LHCN-M2 (cell line): ENCODE measurements at places on chromosomes 2 and 18. TPM values are rescaled to one million over a fixed set of nuclear protein-coding genes. Genes with fewer than 3 reads are reported as not detected.

PRSS56 gene
- 0.40 and 0.71 TPM in 2 replicates for total RNA-seq

SEH1L gene
- 34.0 and 36.3 TPM in 2 replicates for total RNA-seq

CXCR4 gene
- not detected in 2 replicates for total RNA-seq

C2orf15 gene
- not detected in 2 replicates for total RNA-seq

C2orf80 gene
- total RNA-seq: not detected in 2 replicates

SH3RF3 gene
- total RNA-seq: 6.6 and 7.4 TPM in 2 replicates

PLGLB2 gene
- total RNA-seq: 0.57 and 1.2 TPM in 2 replicates

HOXD8 gene
- 0.58 and 1.4 TPM in 2 replicates for total RNA-seq

GCG gene
- 0.17 TPM in 1 of 2 replicates, not detected in the other for total RNA-seq

MREG gene
- 3.6 and 4.8 TPM in 2 replicates for total RNA-seq

CERKL gene
- 0.17 TPM in 1 of 2 replicates, not detected in the other for total RNA-seq

CD8B gene
- total RNA-seq: not detected in 2 replicates

NOL4 gene
- total RNA-seq: not detected in 2 replicates

TRAK2 gene
- 47.8 and 73.9 TPM in 2 replicates for total RNA-seq
